T-helper 2 cell (primary cell): ENCODE measurements at places on chromosomes 3 and 15.

DNA sequence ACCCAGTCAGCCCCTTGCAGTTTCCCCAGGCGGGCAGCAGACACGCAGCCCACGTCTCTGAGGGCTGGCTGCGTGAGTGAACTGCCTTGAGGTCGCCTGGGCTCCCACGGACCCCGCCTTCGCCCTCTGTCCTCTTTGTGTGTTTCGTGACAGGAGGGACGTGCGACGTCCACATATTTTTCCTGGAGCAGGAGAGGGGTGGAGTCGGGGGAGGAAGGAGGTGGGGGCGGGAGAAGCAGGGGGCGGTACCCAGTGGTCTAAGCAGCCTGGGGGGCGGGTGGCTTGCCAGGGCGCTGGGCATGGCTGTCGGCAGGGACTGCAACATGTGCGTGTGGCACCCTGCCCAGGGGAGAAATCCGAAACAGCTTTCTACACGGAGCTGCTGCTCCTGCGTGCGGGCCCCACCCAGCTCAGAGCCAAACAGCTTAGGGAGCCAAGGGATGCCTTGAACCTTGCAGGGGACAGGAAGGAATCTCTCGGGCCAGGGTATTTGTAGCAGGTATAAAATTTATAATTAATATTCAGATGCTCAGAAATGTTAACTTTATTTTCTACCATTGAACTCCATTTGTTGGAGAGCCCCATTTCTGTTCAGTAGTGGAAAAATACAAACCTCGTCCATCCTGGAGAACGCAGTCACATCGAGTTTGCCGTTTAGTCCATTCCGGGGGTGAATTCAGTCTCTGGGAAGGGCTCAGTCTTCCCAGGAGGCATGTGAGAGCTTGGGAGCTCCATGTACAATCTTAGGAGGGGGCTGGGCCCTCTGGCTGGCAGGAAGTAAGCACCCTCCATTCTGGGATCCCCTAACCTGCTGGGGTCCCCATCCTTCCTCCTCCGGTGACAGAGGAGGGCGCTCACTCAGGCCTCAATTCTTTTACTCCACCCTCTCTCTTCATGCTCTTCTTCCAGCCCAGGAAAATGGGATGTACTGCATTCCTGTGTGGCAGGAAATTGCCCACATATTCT, 79.1 kb upstream of the MEF2A start:
- DNase-seq = no peak

DNA sequence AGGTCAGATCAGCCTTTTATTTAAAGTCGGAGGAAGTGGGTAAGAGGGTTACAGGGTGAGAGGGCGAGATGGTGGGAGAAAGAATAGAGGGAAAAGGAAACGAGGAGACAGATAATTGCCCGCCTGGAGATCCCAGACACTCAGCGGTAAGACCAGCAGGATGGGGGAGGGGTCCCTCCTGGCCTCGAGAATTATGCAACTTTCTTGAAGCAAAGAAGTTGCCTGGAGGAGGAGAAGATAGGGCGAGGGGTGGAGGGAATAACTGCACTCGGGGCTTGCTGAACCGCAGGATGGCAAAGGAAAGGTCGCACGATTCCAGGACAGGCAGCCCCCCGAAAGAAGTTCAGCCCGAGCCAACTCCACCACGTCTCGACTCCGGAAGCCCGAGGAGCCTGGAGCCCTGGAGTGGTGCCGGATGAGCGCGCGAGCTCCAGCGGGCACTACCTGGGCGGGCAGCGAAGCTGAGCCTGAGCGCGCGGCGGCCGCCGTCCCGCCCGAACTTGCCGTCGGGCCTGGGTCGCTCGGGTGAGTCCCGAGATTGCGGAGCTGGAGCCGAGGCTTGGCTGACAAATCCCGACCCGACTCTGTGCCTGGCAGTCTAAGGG, 402 bp downstream of the WWTR1 start:
- DNase-seq = peak; percentile 17

GRCh38 chr15:60392601-60392985, 5.2 kb downstream of the ANXA2 start:
- no peak for DNase-seq

DNA sequence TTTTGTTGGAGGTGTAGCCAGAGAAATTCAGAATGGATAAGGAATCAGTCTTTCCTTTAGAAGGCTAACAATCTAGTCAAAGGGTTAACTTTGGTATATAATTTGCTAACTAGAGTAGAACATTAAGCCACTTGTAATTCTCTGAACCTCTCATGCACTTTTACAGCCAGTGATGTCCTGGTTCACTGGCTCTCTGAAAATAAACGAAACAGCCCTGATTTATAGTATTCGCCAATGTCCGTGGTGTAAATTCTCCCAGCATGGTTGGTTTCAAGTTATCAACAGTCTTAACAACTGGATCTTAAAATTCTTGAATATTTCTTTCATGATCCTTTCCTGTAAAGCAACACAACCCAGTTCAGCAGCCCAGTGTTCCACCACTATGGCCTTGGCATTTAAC, 500.4 kb upstream of the CDIN1 start:
- DNase-seq = no peak

GRCh38 chr15:63163217-63163616, 5.9 kb upstream of the RPS27L start:
- DNase-seq = no peak

DNA sequence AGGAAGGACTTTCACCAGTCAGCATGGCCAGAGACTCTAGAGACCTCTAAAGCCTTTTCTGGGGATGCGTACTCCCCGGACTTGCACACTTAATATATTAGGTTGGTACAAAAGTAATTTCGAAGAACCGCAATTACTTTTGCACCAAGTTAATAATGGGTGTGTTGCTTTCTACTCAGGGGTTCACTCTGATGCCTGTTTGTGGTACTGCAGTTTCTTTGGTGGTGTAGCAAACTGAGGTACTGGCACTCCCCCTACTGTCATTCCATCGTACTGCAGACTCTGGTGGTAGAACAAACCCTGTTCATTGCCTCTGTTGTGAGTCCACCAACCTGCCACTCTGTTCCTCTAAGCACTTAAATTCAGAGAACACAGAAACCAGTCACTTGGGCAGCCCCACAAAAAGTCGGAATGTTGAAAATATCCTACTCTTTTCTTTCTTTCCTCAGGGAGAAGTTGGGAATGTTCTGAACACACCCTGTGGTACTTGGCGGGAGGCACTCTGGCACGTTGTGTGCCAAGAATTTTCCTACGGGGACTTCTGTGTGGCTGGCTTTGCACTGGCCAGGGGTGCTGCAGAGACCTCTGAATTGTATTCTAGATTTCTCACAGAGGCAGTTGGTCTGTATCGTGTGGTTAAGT, 46.3 kb downstream of the GABRG3 start:
- peak; percentile 61 for DNase-seq

DNA sequence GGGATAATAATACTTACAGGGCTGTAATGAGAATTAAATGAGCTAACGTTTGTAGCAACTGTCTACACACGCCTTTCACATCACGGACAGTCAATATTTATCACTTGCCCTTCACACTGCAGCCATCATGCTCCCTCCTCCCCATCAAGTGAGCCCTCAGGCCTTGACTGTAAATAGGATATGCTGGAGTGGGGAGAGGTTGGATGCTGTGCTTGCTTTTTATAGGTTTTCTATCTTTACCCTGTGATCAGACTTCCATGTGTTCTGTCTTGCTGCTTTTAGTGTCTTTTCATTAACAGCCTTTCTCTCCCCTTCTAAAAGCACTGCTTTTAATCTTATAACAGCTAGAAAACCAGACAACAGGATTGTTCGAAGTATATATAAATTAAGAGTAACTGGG, 12.8 kb upstream of the MAGEF1 start:
- DNase-seq = no peak

GRCh38 chr3:178107804-178108203, 428.4 kb upstream of the KCNMB2 start:
- DNase-seq = no peak

DNA sequence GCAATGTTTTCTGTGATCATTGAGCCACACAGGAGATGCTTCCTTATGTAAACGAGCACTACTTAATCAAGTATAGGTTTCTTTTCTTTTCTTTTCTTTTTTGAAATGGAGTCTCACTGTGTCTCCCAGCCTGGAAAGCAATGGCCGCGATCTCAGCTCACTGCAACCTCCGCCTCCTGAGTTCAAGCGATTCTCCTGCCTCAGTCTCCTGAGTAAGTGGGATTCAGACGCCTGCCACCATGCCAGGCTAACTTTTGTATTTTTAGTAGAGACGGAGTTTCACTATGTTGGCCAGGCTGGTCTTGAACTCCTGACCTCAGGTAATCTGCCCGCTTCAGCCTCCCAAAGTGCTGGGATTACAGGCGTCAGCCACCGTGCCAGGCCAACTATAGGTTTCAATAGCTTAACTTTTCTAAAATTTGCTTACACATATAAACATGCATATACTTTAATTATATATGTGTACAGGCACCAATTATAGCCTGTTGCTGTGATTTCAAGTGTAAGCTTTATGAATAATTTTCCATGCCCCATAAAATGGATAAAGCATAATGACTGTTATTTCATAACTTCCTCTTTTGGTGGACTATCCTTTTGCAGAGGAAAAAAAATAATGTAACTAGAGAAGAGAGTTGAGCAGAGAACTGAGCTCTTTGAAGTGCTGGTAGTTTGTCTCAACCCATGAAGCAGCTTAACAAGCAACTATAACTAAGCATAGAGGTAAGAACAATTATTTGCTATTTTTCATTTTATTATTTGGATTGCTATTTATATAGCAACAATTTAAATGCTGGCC, 24.8 kb upstream of the MBNL1 start:
- DNase-seq = no peak

DNA sequence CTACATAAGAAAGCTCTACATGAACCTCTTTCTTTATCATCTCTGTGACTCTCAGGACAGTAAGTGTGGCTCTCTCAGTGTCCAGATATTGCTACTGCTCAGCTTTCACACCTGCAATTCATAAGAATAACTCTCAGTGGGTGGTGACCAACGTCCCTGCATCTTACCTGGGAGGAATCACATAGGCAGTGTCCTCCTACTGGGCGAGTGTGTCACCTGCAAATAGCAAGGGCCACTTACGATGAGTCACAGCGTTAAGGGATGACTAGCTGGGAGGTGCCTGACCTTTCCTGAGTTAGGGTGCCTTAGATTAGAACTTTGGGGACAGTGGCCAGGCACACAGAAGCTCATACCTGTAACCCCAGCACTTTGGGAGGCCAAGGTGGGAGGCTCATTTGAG, 90.8 kb upstream of the C3orf80 start:
- no peak for DNase-seq
